ENCODE measurements at places on chromosomes 11 and 22. TPM values are rescaled to one million over a fixed set of nuclear protein-coding genes. Genes with fewer than 3 reads are reported as not detected.

The DNAJB7 gene
- total RNA-seq, result not detected

DNA sequence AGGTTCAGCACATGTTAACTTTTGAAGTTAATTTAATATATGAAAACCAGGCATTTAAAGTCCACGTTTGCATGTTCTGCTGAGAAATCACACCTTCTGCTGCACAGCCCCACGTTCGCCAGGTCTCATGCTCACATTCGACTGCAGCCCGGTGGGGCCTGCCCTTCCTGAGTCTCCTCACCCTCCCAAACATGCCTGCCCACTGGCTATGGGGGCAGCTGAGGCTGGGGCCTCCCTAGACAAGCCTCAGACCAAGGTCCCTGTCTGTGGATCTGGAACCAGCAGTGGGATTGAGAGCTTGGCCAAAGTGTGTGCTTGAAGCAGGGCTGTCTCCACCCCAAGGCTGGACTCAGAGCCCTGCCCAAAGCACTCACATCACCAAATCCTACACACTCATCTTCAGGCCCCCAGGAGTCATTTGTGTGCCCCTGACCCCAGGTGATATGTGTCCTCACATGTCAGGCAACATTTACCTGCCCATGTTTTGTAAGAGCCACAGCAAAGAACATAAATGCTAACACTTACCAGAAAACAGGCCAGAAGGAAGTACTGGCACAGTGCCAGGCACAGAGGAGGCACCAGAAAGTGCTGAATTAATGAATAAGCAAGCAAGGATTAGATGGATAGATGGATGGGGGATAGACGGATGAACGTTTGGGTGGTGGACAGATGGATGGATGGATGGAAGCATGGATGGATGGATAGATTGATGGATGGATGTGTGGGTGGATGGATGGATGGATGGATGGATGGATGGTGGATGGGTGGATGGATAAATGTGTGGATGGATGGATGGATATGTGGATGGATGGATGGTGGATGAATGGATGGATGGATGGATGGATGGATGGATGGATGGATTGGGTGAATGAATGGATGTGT is 9.4 kb upstream of the FADD start:
- no peak for DNase-seq

The CDCA5 gene
- total RNA-seq, result 19.3 TPM

GRCh38 chr11:25566298-25567200 is 765.4 kb upstream of the ANO3 start:
- DNase-seq, result peak; percentile 67

- DNase-seq, result no peak
Measured at GRCh38 chr22:47166446-47167016, 404.1 kb downstream of the TBC1D22A start.

DNA sequence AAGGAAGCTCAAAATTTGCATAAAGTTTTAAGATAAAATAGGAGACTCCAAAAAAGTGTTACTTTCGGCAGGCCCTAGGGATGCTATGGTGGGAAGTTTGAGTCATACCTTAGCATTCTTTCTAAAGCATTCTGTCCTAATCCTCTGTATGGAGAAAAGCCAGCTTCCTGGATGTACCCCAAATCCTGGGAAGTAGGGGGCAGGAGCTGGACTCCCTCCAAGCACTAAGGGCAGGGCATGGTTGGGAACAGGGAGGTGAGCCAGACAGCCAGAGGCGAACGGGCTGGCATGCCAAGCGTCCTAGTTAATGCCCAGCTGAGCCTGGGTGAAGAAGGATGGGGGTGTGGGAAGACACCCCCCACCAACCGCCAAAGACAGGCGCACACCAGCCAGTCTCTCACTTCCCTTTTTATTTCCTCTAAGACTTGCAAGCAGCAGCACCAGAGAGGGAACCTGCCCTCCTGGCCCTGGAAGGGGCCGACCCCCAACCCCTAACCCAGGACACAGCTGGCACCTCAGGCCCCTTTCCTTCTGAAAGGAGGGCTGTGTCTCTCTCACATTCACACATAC is 23.9 kb downstream of the RTN4RL2 start:
- DNase-seq, result no peak

GRCh38 chr11:77602381-77603088 is 12.8 kb downstream of the AQP11 start:
- peak; percentile 89 for DNase-seq

The ACRV1 gene
- total RNA-seq, result not detected

DNA sequence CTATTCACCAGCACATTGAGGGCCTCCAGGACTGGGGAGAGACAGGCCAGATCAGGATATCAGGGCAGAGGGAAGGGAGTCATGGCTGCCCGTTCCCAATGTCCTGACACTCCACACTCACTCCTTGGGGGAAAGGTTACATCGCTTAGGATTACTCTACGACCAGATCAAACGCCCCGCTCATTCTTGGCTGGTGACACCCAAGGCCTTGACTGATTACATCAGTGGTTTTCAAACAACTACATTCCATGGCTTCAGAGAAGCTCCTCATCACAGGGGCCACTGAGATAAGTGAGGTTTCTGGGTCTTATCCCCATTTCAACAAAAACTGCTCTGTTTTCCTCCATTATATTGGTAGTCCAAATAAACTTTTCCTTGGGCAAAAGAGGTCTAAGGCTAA is 15.0 kb downstream of the UBE2L6 start:
- no peak for DNase-seq

The SMIM35 gene
- not detected for total RNA-seq

The CCDC188 gene
- 0.45 TPM for total RNA-seq

DNA sequence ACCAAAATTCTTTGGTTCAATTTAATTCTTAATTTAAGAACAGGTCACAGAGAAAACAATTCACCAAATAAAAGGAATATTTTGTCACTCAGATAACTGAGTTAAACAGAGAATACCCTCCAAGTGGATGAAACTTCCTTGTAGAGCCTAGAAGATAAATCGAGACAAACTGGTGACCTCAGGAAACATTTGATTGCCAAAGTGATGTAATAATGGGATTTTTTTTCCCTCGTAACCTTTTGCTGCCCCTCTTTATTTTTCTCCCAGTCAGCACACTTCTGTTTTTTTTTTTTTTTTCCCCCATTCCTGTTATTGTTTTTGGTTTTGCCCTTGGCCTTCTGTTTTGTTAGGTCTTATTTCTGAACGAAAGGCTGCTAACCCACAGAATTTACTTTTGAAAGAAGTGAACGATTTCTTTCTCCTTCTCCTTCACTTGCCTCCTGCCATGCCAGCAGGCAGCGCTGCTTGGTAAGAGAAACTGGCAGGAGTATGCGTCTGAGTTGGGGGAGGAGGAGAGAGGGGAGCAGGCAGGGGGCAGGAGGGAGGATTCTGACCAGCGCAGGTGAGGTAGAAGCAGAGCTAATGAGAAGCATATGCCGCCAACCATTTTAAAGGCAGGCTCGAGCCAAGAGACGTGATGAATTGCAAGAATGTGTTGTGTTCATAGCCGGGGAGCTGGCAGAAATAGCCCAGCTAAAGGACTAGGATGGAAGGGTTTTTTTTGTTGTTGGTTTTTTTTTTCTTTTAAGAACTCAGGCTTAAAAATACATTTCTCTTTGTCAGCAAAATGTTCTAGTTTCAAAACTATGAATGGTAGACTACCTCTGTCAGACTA is 121.9 kb upstream of the MTMR2 start:
- DNase-seq, result peak; percentile 93

The ZC3H12C gene
- total RNA-seq, result 17.4 TPM

DNA sequence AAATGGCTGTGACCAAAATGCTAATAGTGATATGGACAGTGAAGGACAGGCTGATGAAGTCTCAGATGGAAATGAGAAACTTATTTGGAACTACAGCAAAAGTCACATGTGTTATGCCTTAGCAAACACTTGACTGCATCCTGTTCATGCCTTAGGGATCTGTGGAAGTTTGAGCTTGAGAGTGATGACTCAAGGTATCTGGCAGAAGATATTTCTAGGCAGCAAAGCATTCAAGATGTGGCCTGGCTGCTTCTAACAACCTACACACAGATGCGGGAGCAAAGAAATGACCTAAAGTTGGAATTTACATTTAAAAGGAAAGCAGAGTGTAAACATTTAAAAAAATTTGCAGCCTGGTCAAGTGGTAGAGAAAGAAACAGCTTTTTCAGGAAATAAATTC is 28.1 kb upstream of the CD81 start:
- DNase-seq, result peak; percentile 49

The GAL3ST1 gene
- total RNA-seq, result not detected

- no peak for DNase-seq
Measured at GRCh38 chr11:28536504-28537267, 428.5 kb downstream of the METTL15 start.

GRCh38 chr11:34856251-34856650 is 59.9 kb downstream of the APIP start:
- no peak for DNase-seq

DNA sequence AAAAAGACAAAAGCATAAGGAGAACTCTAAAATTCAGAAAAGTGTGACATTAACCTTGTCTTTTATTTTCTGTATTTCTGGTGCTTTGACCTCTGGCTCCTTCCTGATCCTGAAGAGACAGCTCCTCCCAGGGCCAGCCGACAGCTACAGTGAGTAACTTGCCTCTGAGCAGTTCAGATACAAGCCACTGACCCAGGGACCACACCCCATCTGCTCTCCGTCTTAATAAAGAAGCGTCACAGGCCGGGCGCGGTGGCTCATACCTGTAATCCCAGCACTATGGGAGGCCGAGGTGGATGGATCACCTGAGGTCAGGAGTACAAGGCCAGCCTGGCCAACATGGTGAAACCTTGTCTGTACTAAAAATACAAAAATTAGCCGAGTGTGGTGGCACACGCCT is 6.5 kb downstream of the MLC1 start:
- DNase-seq, result no peak

DNA sequence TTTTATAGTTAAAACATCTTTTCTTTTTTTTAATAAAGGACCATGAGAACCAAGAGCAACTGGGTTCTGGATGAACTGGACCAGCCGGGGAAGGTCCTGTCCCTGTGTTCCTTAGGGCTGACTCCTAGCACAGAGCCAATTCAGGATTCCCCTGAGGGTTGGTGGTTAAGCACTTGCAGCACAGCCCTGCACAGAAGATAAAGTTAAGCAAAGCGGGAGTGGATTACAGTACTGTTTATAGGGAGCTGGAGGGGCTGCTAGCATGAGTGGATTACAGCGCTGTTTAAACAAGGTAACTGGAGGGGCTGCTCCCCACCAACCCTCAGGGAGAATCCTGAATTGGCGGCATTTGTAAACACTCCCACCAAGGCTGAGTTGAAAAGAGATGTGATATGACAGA is 90.6 kb downstream of the CELSR1 start:
- peak; percentile 45 for DNase-seq

GRCh38 chr22:45887202-45888131 is 89.5 kb downstream of the WNT7B start:
- no peak for DNase-seq

All from fibroblast of the aortic adventitia (primary cell).